ENCODE measurements at places on chromosomes 7 and 10.

DNA sequence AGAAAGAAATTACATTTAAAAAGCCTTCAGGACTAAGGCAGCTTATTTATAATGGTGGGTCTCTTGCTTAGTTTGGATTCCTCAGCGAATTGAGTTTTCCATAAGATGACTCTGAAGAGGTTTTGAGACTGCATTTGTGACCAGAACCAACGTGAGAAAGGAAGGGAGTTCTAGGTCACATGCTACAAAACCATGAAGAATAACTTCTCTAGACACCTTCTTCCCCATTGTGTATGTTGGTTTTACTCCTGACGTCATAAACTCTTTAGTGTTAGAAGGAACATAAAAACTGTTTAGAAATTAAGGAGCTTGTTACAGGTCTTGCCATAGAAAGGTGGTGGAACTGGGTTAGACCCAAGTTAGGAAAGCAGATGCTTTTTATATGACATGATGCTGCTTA lies 11.1 kb downstream of the PTPN12 start:
- DNase-seq = no peak

DNA sequence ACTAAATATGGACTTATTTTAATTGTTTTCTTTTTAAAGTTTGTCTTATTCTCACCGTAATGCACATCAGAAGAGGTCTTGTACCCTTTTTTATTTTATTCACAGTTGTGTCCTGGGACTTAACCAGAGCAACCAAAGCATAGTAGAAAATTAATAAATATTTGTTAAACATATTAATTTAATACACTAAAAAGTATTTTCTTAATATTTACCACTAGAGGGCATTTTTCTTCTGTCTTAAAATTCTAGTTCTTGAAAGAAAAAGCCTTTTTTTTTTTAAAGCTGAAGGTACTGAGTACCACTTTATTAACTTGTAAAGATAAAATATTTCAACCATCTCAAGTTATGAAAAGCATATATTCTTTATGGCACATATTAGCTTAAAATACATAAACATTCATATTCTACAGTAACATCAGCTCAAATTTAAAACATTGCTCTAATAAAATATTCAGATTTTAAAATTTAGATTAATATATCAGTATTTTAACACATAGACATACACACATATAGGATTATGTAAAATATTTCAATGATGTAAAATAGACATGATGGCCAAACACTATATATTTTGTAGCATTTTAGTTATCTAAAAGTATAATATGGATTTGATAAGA lies 260.4 kb downstream of the SEMA3A start:
- no peak for DNase-seq

DNA sequence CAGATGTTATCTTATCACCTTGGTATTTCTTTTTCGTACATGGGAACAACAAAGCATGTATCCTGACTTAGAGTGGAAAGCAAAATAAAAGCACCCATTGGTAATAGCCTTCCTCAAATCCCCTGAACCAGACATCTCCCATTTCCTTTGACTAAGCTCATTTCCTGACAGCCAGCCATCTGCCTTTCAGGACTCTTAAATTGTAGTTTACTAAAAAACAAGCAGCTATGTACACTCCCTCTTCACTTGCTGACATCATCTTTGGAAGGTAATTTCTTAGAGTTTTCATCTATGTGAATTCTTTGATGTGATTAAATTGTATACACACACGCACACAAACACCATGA lies 40.7 kb downstream of the ARL4A start:
- no peak for DNase-seq

DNA sequence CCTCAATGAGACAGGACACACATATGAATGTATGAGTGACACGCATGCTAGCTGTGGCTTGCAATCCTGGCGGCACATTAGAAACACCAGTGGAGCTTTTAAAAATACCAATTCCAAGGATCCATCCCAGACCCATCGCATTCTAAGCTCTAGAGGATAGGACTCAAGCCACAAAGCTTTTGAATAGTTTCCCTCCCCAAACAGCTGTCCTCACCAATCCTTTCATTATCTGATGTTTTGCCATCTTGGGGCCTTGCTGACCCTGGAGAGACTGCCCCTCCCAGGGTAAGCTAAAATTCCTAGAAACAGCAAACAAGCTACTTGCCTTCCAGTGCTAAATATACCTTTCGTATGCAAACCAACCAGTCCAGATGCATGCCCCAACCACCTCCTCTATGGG lies 8.9 kb upstream of the TM9SF3 start:
- no peak for DNase-seq

DNA sequence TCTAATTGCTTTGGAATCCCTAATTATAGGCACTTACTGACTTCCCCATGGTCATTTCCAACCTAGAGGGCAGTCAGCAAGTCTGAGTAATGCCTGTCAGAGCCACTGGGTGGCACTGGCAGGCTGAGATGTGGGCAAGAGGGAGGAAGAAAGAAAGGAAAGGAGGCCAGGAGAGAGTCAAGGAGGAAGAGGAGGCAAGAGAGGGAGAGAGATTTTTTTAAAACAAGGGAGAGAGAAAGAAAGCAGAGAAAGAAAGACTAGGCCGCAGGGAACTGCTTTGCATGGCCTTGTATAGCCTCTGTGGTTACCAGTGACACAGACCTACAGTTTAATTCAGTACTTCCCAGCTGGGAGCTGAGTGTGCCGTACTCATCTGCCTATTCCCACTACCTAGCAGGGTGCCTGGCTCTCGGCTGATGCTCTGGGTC lies 210.4 kb upstream of the ADO start:
- peak; percentile 38 for DNase-seq

All from stimulated activated naive B cell treated with anti-CD40 and anti-IgM and Interleukin-4, amounts not matched to agents 10 μg/mL and 1 μg/mL and 100 μg/mL, for 72 hours (primary cell).